ENCODE measurements at places on chromosomes 13 and 19.

- no peak for DNase-seq
Observed at GRCh38 chr13:35984287-35984686, 146.9 kb downstream of the DCLK1 start.

DNA sequence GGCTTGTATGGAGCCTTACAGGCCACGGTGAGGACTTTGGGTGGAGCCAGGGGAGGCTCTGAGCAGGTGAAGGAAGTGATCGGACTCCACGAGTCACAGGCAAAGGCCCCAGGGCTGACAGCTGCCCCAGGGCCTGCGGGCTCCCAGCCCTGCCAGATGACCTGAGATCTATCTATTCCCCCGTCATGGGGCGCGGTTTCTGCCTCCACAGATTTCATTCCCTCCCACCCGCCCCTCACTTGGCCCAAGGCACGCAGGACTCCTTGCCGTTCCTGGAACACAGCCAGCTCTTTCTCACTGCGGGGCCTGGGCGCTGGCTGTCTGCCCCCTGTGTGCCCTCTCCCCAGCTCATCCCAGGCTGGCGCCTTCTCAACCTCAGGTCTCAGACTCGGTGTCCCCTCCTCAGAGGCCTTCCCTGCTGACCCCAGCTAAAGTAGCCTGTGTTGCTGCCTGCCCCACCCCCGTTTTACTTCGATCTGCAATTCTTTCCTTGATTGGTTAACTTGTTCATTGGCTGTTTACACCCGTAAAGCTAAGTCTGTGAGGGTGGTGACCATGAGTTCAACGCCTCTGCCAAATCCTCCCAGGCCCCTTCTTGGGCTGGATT is 13.9 kb upstream of the PAK4 start:
- no peak for DNase-seq

DNA sequence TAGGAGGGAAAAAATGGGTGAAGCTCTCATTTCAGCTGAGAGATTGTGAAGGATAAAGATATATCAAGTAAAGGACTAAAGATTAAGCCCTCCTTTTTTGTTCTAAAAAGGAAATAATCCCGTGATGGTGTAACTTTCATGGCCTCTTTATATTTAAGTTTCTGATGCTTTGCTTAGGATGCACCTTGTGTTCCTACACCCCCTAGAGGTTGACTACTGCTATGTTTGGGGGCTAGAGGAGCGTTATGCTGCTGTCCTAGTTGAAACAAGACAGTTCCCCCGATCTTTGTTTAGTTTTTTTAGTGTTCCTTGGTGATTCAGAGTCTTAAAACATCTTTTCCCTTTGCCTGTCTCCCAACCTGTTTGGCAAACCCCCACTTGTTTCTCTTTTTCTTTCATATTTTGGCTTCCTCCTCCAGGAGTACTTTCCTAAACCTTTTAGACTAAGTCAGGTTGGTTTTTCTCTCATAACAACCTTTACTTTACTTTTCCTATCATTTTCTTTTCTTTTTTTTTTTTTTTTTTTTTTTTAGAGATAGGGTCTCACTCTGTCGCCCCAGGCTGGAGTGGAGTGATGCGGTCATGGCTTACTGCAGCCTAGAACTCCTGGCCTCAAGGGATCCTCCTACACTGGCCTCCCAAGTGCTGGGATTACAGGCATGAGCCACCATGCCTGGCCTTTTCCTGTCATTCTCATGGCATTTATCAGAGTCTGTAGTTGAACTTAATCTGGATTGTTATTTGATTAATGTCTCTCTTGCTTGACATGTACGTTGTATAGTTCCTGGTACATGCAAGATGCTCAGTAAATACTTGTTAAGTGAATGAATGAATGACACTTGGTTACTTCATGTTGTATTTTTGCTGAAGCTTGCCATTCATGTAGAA is 2.8 kb downstream of the UBA2 start:
- DNase-seq = no peak

GRCh38 chr13:103196356-103196755 is 130.1 kb upstream of the SLC10A2 start:
- no peak for DNase-seq

- DNase-seq = no peak
Observed at GRCh38 chr13:82803341-82803740, 1078.9 kb downstream of the SLITRK1 start.

DNA sequence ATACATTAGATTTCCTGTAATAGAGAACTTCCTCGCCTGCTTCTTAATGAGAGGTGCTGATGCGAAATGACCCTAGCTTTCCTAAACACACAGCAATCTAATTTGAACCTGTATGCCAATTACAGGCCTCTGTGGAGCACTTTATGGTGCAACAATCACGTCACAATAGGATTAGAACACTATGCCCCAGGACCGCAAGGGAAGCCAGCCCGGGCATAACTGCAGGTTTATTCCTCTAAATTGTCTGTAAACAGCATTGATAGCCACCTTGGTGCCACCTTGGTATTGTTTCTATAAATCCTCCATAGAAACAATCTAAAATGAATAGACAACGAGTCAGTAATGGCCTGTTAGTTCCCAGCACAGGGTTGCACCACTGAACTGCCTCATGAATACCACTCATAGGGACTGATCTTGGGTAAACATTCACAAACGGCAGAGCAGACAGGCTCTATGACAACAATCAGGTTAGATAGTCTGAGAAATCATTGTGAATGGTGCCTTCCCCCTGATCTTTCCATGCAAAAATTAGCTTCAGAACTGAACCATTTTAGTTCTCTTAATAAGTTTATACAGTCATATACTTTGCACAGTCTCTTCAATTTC is 182.5 kb upstream of the OBI1 start:
- DNase-seq = no peak

- DNase-seq = no peak
Observed at GRCh38 chr13:97120346-97120745, 101.8 kb upstream of the MBNL2 start.

GRCh38 chr19:29890392-29890791 is 51.6 kb upstream of the URI1 start:
- no peak for DNase-seq

DNA sequence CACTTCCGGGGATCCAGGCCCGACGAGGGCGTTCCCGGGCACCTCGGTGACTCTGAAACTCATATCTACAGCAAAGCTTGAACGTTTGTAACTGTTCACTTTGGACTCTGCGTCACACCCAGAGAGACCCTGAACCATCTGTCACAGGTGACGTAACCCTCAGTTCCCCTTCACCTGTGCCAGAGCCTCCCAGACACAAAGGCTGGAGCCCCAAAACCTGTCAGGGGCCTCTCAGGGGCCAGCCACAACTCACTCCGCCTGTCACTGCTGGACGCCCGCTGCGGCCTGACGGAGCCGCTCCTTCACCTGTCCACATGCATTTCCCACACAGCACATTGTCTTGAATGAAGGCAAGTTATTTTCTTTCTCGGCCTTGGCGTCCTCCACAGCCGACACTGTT is 8.0 kb downstream of the RASA3 start:
- no peak for DNase-seq

DNA sequence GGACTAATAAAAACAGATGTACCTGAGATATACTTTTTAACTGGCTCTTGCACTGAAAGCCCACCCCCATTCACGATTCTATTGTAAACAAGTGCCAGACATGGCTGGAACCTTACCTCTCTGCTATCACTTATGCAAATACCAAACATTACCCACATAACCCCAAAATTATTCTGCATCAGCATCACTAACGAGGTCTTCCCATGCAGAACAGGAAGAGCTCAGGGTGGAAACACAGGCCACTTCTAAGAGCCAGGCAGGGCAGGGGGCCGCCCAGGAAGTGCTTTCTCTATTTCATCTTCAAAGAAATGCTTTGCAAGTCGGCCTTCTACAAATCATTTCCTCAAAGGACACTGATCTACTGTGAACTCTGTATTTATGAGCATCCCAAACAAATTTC is 7.3 kb downstream of the IRS2 start:
- peak; percentile 44 for DNase-seq

- no peak for DNase-seq
Observed at GRCh38 chr13:105638426-105638825, 897.0 kb downstream of the EFNB2 start.

DNA sequence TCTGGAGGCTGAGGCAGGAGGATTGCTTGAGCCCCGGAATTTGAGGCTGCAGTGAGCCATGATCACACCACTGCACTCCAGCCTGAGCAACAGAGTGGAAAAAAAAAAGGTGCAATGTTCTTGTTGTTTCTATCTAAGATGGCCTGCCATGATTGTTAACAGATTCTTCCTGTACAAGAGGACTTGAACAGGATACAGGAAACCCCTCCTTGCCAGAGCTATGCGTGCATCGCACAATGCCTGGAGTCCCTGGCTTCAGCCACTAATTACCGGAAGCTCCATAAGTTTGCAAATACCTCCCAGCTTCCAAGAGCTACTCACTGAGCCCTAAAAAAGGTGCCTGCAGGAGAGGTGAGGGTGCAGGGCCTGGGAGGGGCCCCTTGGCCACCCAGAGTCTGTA is 13.1 kb upstream of the HIF3A start:
- no peak for DNase-seq

DNA sequence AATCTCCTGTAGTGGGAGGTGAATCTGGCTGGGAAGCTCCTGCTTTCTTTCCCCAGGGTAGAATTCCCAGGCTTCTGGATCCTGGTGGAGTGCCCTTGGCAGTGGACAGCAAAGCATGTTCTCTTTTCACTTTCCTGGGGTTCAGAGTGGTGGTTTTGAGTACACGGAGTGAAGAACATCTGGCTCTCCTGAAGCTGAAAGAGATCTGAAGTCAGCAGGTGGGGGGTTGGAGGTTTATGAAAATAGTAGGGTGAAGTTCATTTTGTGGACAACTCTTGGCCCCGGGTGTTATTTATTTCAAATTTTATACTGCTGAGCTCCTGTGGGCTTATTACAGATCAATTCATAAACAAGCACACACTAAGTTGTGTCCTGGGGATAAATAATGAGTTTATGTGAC is 497.3 kb downstream of the KLF5 start:
- DNase-seq = no peak

- DNase-seq = no peak
Observed at GRCh38 chr13:82934000-82934399, 948.3 kb downstream of the SLITRK1 start.

GRCh38 chr19:4059453-4059871 is 7.2 kb downstream of the ZBTB7A start:
- no peak for DNase-seq

GRCh38 chr19:52599241-52599640 is 29.2 kb downstream of the ZNF701 start:
- DNase-seq = no peak

- DNase-seq = no peak
Observed at GRCh38 chr13:98221234-98221633, 44.2 kb upstream of the RNF113B start.

- no peak for DNase-seq
Observed at GRCh38 chr13:29109987-29110386, 289.8 kb downstream of the MTUS2 start.

- DNase-seq = no peak
Observed at GRCh38 chr13:78046331-78046730, 127.7 kb upstream of the EDNRB start.

GRCh38 chr13:31982124-31982523 is 49.5 kb upstream of the FRY start:
- no peak for DNase-seq

DNA sequence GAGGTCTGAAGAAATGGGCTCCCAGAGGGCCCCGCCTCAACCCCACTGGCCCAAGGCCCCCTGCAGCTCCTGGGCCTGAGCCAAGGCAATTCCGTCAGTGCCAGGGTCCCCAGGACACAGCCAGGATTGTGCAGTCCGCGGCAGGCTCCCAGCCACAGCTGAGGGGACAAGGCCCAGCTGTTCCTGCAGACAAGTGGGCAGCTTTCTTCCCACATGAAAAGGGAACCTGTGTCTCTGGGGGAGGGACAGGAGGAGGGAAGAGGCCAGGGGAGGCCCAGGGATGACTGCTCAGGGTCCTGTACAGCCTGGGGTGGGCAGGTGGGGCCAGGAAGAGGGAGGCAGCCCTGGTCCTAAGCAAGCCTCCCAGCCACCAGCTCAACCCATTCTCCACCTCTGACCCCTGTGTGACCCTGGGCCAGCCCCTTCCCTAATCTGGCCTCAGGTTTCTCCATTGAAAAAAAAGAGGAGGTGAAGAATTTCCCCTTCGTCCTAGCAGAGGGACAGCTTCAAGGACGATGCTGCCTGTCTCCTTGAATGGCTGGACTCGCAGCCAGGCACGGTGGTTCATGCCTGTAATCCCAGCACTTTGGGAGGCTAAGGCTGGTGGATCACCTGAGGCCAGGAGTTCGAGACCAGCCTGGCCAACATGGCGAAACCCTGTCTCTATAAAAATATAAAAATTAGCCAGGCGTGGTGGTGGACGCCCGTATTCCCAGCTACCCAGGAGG is 20.5 kb upstream of the VSTM2B start:
- no peak for DNase-seq

- DNase-seq = no peak
Observed at GRCh38 chr13:21849323-21849722, 178.4 kb downstream of the FGF9 start.

GRCh38 chr13:45870232-45870631 is 18.7 kb upstream of the SIAH3 start:
- DNase-seq = no peak

- no peak for DNase-seq
Observed at GRCh38 chr13:20988033-20988908, 73.1 kb downstream of the LATS2 start.

DNA sequence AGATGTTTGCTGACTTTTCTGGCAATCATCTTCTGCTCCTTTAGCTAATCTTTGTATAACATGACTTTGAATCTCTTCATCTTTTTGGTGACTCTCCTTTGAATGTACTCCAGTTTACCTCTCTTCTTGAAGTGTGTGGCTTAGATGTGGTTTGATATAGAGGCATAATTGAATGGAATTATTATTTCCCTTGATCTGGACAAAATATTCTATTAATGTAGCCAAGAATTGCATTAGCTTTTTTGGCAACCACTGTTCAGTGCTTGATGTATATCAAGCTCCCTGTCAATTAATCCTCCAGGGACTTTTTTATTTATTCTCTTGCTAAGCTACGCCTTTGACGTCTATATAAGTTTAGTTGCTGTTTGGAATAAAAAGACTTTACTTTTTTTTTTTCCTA is 490.8 kb downstream of the PCDH20 start:
- no peak for DNase-seq

DNA sequence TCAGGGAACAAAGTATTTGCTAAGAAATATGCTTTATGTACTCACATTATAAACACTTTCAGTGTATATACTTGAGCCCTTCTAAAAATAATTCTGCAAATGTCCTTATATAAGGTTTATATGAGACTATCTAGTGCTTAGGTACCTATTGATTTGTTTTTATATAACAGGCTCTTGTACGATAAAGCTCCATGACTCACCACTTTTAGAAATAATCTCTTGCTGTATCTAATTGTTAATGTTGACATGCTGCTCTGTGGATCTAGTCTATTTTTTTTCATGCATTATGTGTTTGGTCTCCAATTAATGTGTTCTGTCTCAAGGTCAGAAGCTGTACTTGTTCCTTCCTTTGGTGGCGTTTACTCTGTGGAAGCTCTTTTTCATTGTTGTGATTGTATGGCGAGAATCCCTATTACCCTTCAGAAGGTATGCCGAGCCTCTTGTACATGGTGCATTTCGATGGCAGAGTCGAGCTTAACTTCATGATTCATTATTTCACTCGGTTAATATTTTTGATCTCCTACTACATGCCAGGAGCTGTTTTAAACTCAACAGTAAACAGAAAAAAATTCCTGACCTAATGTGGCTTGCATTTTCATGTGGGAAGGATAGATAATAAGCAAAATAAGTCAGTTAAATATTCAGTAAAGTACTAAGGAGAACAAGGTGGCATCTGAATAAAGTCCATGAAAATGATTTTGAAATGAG is 361.6 kb downstream of the COG6 start:
- no peak for DNase-seq

GRCh38 chr13:113058988-113059850 is 46.4 kb upstream of the F7 start:
- no peak for DNase-seq

Data from T-helper 9 cell (primary cell).